Activated CD4-positive, alpha-beta memory T cell treated with anti-CD3 and anti-CD28 coated beads for 36 hours (primary cell): ENCODE measurements at places on chromosomes 1 and 21.

DNA sequence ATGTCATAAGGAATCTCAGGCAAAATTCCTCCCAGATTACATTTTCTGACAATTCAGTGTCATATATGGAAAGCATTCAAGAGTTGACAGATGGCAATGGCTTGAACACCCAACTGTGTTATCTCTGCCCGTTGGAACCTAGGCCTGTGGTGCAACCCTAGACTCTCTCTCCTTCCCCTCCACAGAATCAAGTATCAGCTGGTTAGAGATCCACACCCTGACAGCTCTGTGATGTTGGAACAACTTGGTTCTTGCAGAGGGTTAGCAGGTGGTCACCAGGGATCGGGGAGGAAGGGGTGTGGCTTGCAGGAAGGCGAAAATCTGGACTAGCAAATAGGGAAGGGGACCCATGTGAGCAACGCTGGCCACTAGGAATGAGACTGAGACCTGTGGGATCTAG, 26.3 kb downstream of the PCSK9 start:
- H3K27me3 ChIP-seq: no peaks in the 10 kb centered on the region
- no peak for DNase-seq
- peaks cover 30% of the 10 kb centered on the region for H3K36me3 ChIP-seq

DNA sequence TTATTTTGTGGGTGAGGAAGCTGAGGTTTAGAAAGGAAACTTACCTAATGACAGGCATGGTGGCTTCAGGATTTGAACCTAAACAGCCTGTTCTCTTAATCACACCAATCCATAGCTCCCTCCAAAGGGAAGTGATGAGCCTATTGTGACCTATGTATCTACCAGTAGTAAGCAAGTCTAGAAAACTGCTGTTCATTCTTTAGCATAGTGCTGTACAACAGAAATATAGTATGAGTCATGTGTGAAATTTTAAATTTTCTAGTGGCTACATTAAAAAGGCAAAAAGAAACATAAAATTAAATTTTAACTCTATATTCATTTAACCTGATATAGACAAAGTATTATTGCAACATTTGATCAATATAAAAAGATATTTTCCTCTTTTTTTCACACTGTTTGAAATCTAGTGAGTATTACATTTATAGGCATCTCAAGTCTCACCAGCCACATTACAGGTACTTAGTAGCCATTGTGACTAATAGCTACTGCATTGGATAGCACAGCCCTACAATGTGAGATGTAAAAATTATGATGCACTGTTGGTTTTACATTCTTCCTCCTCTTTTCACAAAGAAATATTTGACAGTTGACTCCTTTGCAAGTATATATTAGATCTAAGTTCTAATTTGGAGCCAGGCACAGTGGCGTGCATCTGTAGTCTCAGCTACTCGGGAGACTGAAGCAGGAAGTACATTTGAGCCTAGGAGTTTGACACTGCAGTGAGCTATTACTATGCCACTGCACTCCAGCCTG, 16.6 kb downstream of the IPO9 start:
- peaks cover 23% of the 10 kb centered on the region for H3K4me1 ChIP-seq
- peaks cover 22% of the 10 kb centered on the region for H3K36me3 ChIP-seq
- no peak overlapping the region for H3K27ac ChIP-seq
- DNase-seq: no peak
- no peak overlapping the region for H3K4me3 ChIP-seq

DNA sequence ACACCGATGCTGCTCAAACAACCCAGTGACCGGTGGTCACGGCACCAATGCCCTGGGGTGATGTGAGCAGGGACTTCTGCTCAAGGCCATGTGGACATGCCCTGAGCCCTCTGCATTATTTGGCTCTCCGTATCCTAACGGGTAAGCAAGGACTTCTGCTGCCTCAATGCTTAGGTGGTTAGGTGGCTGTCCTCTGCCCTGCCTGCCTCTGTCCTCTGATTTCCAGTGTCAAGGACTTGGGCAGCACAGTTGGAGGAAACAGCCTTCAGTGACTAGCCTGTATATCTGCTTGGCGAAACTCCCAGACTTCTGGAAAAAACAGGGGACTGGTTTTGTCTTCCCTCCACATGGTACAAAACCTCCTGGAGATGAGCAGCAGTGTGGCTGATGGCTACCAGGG, 34.5 kb downstream of the DNAJC11 start:
- peaks cover 19% of the 10 kb centered on the region for H3K36me3 ChIP-seq
- no peak overlapping the region for H3K4me3 ChIP-seq
- no peak for DNase-seq
- H3K27ac ChIP-seq: no peak overlapping the region

DNA sequence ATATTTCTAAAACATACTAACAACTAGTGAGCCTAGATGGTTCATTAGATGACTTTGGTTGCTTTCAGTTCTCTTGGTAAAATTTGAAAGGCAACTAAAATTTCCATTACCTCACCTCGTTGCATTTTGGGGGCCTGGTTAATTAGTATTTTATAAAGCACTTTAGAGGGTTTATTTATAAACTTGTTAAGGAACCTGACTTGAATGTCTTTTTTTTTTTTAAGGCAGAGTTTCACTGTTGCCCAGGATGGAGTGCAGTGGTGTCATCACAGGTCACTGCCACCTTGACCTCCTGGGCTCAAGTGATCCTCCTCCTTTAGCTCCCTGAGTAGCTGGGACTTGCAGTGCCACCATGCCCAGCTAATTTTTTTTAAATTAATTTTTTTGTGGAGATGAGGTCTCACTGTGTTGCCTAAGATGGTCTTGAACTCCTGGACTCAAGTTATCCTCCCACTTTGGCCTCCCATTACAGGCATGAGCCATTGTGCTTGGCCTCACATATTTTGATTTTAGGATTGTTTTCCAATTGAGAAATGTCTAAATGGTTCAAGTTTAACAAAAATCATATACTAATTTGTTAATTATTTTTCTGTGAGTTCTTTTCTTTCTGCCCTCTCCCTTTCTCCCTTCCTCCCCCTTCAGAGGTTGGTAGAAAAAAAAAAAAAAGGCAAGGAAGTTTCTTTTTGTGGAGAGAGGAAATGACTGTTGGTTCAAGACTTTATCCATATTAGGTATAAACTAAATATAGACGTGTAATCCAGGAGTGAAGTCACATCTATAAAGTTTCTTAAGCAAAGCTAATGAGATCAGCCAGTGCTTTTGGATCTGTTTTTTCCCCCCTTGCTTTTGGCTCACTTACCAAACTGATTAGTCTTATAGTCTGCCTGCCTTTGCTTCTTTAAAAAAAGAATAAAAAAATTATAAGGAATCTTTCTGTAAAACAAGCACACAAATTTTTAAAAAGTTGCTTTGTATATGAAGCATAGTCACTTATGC, 24.7 kb downstream of the CLIC4 start:
- H3K36me3 ChIP-seq: no peaks in the 10 kb centered on the region
- no peak overlapping the region for H3K4me3 ChIP-seq
- H3K27ac ChIP-seq: no peak overlapping the region
- H3K4me1 ChIP-seq: peaks cover 4% of the 10 kb centered on the region

GRCh38 chr1:24228311-24228710, 41.2 kb upstream of the IFNLR1 start:
- no peak overlapping the region for H3K4me3 ChIP-seq
- no peak for DNase-seq
- H3K27me3 ChIP-seq: peaks cover 6% of the 10 kb centered on the region
- H3K4me1 ChIP-seq: peaks cover 14% of the 10 kb centered on the region

DNA sequence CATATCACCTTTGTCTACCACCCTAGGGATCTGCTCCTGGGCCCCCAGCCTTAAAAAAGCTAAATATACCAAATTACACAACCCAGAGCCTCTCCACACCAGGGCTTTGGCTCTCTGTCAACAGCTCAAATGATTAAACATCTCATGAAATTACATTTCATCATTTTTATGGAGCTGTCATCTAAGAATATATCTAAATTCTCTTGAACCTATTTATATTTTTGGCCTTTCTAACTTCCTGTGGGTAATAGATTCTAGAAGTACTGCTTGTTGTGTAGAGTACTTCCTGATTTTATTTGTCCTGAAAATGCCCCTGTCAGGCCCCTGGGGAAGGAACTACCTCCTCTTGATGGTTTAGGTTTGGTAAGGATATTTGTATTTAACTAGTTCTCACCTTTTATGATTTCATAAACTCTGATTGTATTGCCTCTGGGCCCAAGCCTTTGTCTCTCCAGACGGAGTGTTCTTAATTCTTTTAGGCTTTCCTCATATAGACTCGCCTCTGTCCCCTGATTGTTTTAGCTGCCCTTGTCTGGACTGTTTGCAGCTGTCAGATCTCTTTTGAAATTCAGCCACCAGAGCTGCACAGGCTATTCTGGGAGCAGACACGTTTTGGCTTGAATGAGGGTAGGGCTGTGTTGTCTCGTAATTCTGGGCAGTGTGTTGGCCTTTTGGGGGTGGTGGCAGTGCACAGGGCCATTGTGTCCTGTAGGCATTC, 16.6 kb downstream of the MYOG start:
- H3K4me1 ChIP-seq: no peaks in the 10 kb centered on the region
- no peak overlapping the region for H3K27ac ChIP-seq
- DNase-seq: no peak
- no peaks in the 10 kb centered on the region for H3K36me3 ChIP-seq

DNA sequence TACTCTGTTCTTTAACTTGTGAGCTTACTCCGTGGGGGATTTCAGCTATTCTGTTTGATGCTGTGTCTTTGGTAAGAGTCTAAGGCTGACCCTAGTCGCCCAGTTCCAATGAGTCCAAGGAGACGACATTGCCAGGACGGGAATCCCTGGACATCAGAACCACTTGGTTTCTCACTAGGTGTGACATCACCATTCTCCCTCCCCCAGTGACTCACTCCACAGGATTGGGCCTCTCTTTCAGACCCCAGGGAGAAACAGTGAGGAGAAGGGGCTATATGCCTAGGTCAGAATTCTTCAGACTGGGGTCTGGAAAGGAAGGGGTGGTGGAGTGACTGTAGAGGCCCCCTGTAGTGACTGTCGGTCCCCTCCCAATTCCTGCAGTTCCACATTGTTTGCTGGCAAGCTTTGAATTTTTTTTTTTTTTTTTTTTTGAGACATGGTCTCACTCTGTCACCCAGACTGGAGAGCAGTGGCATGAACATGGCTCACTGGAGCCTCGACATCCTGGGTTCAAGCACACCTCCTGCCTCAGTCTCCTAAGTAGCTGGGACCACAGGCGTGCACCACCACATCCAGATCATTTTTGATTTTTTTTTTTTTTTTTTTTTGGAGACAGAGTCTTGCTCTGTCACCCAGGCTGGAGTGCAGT, 21.3 kb downstream of the ALPL start:
- H3K36me3 ChIP-seq: no peaks in the 10 kb centered on the region
- DNase-seq: no peak
- no peak overlapping the region for H3K4me3 ChIP-seq
- H3K27ac ChIP-seq: no peak overlapping the region

- H3K36me3 ChIP-seq: no peaks in the 10 kb centered on the region
- peak; percentile 8 for DNase-seq
- peaks cover 3% of the 10 kb centered on the region for H3K27me3 ChIP-seq
Measured at GRCh38 chr1:56525489-56526041, 53.8 kb downstream of the PLPP3 start.

- no peak overlapping the region for H3K4me3 ChIP-seq
- H3K36me3 ChIP-seq: peaks cover 28% of the 10 kb centered on the region
- H3K27ac ChIP-seq: no peak overlapping the region
- no peak for DNase-seq
Measured at GRCh38 chr21:41800425-41801320, 33.8 kb upstream of the RIPK4 start.

GRCh38 chr1:11805422-11806306, at the start of the genes CLCN6 and MTHFR:
TSS of gene CLCN6 (plus strand) at chr1:11806191. CDS start at chr1:11806263, 72 bp downstream.
TSS of gene MTHFR (minus strand) at chr1:11805964. CDS start at chr1:11803116, 2,848 bp downstream.
- peak within 1 kb of the TSS; percentile 84 for H3K4me3 ChIP-seq
- peak; percentile 99 for DNase-seq
- peaks cover 51% of the 10 kb centered on the region for H3K4me1 ChIP-seq

- no peaks in the 10 kb centered on the region for H3K27me3 ChIP-seq
- DNase-seq: no peak
- no peak overlapping the region for H3K4me3 ChIP-seq
- H3K27ac ChIP-seq: peak overlapping the region; percentile 28
- peaks cover 37% of the 10 kb centered on the region for H3K36me3 ChIP-seq
Measured at GRCh38 chr1:248817065-248817464, 8.7 kb downstream of the SH3BP5L start.

- H3K27me3 ChIP-seq: no peaks in the 10 kb centered on the region
- H3K4me1 ChIP-seq: no peaks in the 10 kb centered on the region
- no peak overlapping the region for H3K27ac ChIP-seq
- no peaks in the 10 kb centered on the region for H3K36me3 ChIP-seq
- DNase-seq: no peak
Measured at GRCh38 chr1:200392625-200393185, 17.1 kb downstream of the ZNF281 start.

DNA sequence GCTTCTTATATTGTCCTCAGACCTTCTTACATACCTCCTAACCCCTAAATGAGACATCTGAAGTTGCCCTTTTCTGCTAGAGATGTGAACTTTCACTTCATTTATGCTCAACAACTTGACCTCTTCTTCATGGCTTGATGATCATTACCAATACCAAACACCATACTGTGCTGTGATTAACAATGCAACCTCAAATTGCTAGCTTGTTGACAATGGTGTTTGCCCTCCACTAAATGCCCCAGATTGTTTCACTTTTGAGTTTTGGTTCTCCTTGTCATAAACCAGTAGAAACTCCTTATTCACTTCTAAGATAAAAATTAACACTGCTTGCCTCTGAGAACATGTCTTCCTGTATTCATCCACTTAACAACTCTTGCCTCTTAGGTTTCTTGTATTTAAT, 5.6 kb downstream of the JAK1 start:
- peaks cover 71% of the 10 kb centered on the region for H3K4me1 ChIP-seq
- no peaks in the 10 kb centered on the region for H3K27me3 ChIP-seq
- H3K27ac ChIP-seq: peak overlapping the region; percentile 72

DNA sequence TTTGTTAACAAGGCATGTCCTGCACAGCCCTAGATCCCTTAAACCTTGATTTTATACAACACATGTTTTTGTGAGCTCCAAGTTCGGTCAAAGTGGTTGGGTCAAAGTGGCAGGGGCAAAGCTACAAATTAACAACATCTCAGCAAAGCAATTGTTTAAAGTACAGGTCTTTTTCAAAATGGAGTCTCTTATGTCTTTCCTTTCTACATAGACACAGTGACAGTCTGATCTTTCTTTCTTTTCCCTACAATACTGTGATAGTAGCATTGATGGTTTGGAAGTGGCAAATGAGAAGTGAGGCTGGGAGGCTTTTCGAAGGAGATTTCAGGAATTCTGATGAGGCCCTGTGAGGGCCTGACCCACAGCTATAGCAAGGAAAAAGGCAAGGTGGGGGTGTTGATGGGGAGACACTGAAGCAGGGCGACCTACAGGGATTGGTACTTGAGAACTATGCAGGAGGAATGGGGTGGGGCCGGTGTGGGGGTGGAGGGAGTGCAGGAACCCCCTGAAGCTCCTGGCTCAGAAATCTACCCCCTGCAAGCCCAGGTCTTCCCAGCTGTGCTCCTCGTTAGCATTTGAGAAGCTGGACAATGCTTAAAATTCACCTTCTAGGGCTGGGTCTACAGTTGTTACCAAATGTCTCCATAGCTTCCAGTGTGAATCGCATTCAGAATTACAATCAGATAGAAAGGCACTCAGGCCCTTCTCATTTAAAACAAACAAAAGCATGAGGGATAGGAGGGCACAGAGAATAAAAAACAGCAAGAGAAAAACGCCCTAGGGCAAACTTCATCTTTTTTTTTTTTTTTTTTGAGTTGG, 102.6 kb upstream of the PPM1J start:
- no peaks in the 10 kb centered on the region for H3K4me1 ChIP-seq
- no peaks in the 10 kb centered on the region for H3K36me3 ChIP-seq
- H3K4me3 ChIP-seq: no peak overlapping the region
- no peaks in the 10 kb centered on the region for H3K27me3 ChIP-seq

- no peak overlapping the region for H3K27ac ChIP-seq
- peaks cover 28% of the 10 kb centered on the region for H3K4me1 ChIP-seq
- H3K4me3 ChIP-seq: no peak overlapping the region
- DNase-seq: peak; percentile 73
- no peaks in the 10 kb centered on the region for H3K27me3 ChIP-seq
- H3K36me3 ChIP-seq: no peaks in the 10 kb centered on the region
Measured at GRCh38 chr1:13813398-13814012, 113.5 kb downstream of the PRDM2 start.
